ENCODE measurements at places on chromosomes 12 and 14.

GRCh38 chr12:70427611-70428010 is 61.5 kb downstream of the KCNMB4 start:
- no peak for DNase-seq

DNA sequence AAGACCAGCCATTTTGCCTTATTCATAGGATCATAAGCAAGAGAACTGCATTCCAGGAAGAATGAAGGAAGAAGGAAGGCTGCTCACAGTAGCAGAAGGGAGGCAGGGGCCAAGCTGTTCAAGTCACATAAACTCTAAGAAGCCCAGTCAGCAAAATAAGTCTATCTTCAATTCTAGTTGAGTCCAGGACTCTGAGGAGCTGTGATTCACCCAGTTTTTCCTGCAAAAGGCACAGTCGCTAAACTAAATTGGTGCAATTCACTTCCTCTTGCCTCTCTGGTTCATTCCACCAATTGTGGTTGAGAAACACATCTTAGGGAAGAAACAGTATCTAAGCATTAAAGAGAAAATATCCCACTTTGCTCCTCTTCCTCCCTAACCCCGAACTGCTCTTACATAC is 9.8 kb downstream of the ZNF641 start:
- no peak for DNase-seq

GRCh38 chr14:71629765-71630492 is 302.3 kb upstream of the RGS6 start:
- DNase-seq: no peak

DNA sequence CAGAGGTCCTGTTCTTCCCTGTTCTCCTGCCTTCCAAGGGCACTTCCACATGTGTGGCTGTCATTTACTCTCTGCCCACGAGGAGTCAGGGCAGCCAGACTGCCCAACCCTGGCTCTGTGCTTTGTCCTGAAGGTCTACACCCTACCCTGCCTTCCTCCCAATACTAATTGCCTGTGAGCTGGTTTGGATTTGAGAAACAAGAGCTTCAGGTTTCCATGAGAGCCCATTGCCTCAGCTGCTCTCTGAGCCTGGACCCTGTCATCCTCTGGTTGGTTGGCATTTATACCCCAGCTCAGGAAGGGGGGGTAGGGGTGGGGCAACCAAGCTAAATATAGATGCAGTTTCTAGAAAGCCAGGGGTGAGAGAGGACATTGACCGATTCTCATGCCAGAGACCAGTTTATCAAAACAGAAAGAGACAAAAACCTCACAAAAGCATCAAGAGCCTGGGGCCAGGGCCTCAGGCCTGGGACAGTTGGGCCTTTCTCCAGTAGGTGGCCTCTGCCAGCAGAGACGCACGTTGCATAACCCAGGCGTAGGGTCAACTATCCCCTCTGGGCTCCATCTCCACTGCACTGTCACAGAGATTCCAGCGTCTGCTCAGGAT is 34.5 kb downstream of the VDR start:
- DNase-seq: no peak

DNA sequence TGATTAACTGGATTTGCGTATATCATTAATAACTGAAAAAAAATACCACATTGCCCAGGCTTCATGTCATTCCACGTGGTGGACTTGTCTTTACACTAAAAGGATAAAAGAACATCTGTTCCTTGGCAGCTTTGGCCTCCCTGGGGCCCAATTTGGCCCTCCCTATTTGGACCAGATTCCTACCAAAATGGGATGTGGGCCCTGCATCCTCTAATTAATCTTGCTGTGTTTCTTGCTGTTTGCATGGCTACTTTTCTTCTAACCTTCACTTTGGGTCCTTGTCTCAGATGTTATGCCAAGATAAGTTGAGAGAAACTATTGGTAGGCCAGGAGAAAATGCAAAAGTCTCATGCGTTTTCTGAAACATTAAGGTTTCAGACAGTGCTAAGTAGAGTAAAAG is 57.5 kb downstream of the PTHLH start:
- DNase-seq: no peak

- DNase-seq: no peak
These were observed 332.7 kb downstream of the DUSP6 start for GRCh38 chr12:89019439-89020120.
